MG63 (cell line): ENCODE measurements at places on chromosomes 5 and 9. TPM values are rescaled to one million over a fixed set of nuclear protein-coding genes. Genes with fewer than 3 reads are reported as not detected.

DNA sequence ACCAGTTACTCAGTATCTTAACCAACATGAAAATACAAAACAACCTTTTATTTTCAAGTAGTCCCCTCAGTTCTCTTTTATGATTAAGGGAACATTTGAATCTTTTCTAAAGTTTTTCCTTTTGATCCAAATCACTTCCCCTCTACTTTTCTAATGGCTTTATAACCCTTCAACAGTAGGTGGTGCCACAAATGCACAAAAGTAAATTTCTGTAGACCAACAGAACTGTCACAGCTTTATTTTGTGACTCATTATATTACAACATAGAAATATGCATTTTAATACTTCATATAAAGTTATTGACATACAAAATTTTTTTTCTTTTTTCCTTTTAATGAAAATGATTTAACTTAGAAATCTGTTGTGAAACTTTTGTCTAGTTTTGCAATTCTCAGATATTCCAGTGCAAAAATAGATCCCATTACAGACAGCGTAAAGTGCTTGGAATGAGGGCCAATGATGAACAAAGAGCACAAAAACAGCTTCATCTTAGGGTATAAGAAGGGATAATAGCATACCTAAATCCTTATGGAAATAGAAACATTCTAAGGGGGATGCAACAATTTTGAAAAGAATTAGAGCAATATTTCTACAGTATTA, 17.0 kb downstream of the NIPSNAP3B start:
- DNase-seq = no peak

DNA sequence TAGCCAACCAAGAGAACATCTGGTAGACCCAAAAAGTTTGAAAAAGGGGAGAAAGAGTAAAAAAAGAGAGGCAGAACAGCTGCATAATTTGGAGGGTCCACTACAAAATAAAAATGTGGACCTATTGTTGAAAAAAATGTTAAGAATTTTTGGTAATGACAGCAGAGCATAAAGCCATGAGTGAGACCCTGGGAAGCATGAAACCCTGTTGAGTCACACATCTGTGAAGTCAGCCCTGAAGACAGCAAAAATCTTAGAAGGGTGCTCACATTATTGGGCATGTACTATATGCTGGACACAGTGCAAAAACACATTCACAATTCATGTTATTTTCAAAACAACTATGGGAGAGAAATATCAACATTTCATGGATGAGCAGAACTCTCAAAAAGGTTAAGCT, 56.4 kb upstream of the LIFR start:
- DNase-seq = no peak

- DNase-seq = no peak
These were observed 9.7 kb upstream of the WDR38 start for GRCh38 chr9:124843456-124844034.

- DNase-seq = no peak
These were observed 103.3 kb upstream of the ZNF608 start for GRCh38 chr5:124849774-124850173.

- no peak for DNase-seq
These were observed 80.6 kb upstream of the ZBTB43 start for GRCh38 chr9:126724226-126724625.

GRCh38 chr9:101648493-101648892, 53.7 kb upstream of the PPP3R2 start:
- no peak for DNase-seq

DNA sequence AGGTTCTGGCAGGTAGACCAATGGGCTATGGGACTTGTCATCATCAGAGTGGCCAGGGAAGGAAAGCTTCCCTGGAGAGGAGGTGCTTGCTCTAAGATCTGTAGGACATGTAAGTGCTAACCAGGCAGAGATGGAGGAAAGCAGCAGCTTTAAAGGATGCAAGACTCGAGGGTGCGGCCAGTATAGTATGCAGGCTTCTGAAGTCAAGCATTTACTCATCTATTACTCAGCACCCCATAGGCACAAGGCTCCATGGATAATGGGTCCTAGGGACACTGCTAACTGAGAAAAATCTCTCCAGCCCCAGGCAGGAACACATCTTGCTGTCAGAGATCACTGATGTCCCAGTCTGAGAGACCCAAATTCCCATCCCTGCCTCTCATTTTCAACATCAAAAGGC, 49.7 kb downstream of the WWC1 start:
- no peak for DNase-seq

- no peak for DNase-seq
These were observed 519.3 kb upstream of the PTGER4 start for GRCh38 chr5:40160435-40160834.

The FAM174A gene
- 14.6 and 32.5 TPM in 2 replicates for total RNA-seq
